ENCODE measurements at places on chromosomes 11 and 22. TPM values are rescaled to one million over a fixed set of nuclear protein-coding genes. Genes with fewer than 3 reads are reported as not detected.

The PDGFB gene
- total RNA-seq = 16.4 TPM

The HBE1 gene
- not detected for total RNA-seq

The MUC15 gene
- 1.5 TPM for total RNA-seq

The OR6T1 gene
- total RNA-seq = not detected

The DNAJB7 gene
- not detected for total RNA-seq

The ZFP91 gene
- 34.0 TPM for total RNA-seq

The B3GAT3 gene
- 57.0 TPM for total RNA-seq

The DCHS1 gene
- total RNA-seq = 17.4 TPM

The SDHD gene
- total RNA-seq = 107 TPM

The OR10A2 gene
- not detected for total RNA-seq

The INSC gene
- 2.0 TPM for total RNA-seq

The EHF gene
- 332 TPM for total RNA-seq

The ALDH3B1 gene
- 7.2 TPM for total RNA-seq

The SPTBN2 gene
- total RNA-seq = 140 TPM

The CCDC188 gene
- total RNA-seq = not detected
